H54 (cell line): ENCODE measurements at places on chromosomes 4 and X.

GRCh38 chr4:73272816-73273215 is 14.2 kb upstream of the ANKRD17 start:
- DNase-seq = no peak

- DNase-seq = no peak
These were observed 922.1 kb upstream of the SLIT2 start for GRCh38 chr4:19329631-19330030.

GRCh38 chr4:129233691-129234090 is 137.7 kb downstream of the C4orf33 start:
- no peak for DNase-seq

GRCh38 chr4:60313611-60314178 is 886.4 kb upstream of the ADGRL3 start:
- no peak for DNase-seq

GRCh38 chrX:635428-636090 is 5.0 kb downstream of the SHOX start:
- no peak for DNase-seq

DNA sequence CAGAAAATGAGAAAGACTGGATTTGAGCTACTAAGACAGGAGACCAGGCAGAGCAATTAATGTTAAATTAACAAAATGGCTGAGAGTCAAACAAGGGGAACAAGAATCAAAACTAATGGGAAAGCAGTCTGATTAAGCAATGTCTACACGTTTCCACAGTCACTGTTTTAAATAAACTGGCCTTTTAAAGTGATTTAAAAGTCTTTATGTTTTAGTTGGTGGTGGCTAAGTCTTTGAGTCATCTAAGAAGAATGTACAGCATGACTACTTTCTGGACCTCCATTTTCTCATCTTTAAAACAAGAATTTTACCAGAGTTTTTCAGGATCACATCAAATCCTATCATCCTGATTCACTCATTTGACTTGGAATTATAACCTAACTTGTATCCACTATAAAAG is 233.8 kb downstream of the ENOX2 start:
- DNase-seq = peak; percentile 2

DNA sequence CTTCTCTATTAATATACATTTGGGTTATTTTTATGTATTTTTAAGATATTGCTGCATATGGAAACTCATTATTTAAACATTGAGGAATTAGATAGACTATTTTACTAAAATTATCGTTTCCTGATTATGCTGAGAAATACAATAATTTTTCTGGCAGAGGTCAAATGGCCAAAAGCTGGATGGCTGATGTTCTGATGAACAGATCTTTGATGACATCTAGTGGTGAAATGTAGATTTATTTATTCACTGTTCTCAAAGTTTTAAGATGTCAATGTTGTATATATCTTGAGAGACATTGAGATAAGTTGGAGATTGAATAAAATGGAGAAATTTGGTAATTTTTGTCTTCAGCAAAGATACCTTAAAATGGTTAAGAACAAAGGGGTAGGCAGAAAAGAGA is 96.2 kb downstream of the UGT8 start:
- no peak for DNase-seq

GRCh38 chrX:56975611-56976010 is 19.7 kb downstream of the SPIN3 start:
- DNase-seq = no peak

DNA sequence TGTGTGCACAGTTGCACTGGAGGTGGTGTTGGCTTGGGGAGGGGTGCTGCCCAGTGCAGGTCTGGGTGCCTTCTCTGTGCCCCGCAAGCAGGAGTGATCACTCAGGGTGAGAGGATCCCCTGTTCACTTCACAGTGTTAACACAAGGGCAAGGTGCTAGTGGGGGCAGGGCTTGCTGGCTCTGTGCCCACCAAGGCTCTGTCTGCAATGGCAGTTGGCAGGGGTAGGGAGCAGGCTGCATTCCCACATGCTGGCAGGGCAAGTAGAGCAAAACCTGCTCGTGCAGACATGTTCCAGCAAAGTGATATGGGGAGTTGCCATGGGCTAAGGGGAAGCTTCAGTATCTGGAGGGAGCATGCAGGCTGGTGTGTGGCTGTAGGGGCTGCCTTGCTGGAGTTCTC is 428.0 kb downstream of the ZNF674 start:
- DNase-seq = no peak

- DNase-seq = no peak
These were observed 13.5 kb upstream of the GBA3 start for GRCh38 chr4:22678940-22679854.

DNA sequence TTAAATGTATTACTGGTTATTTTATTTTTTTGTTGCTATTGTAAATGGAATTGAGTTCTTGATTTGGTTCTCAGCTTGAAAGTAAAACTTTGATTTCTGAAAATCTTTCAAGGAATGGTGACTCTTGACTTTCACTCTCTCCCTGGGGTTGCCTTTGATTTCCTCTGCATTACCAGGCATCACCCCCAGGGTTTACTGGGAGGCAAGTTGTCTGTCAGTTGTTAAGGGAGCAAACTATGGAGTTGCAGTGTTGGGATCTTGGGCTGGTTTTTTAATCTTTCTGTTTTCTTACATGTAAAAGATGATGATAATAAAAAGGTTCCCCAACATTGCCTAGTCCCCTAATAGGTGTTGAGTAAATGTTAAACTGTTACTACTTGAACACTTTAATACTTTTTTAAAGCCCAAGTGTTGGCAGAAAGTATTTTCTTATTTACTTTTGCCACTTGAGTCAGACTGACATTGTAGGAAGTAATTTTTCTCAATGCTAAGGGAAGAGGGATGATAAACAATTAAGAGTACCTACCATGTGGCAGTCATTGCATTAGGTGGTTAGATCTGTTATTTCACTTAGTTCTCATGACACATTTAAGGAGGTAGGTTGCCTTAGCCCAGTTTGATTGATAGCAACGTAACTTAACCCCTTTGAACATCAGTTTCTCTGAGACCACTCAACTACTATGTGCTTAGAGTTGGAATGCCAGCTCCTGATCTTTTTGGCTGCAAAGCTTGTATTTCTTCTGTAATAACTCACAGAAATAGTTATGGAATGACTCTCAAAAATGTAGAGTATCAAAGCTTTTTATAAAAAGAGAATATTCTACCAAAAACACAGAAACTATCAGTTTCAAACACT is 67.1 kb downstream of the DCLK2 start:
- DNase-seq = no peak

GRCh38 chr4:155675709-155676429 is 9.2 kb downstream of the GUCY1A1 start:
- DNase-seq = no peak

DNA sequence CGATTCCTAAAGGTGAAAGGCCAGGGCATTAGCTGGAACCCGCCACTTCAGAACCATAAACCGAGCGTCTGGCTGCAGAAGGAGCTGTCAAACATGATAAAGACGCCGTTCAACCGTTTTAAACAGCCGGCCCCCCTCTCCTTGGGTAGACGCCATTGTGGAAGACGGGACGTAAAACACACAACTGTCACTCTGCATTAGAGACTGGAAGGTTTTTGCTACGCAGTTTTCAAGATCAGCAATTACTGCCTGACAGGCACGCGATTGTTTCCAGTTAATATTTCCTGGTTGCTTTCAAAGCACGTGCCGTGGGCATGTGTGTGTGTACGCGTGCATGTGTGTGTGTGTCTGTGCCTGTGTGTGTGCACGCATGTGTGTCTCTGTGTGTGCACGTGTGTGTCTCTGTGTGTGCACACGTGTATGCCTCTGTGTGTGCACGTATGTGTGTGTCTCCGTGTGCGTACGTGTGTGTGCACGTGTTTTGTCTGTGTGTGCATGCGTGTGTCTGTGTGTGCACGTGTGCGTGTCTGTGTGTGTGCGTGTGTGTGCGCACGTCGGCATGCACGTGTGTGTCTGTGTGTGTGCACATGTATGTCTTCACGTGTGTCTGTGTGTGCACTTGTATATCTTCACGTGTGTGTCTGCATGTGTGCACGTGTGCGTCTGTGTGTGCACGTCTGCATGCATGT is 48.8 kb downstream of the SHOX start:
- DNase-seq = no peak

DNA sequence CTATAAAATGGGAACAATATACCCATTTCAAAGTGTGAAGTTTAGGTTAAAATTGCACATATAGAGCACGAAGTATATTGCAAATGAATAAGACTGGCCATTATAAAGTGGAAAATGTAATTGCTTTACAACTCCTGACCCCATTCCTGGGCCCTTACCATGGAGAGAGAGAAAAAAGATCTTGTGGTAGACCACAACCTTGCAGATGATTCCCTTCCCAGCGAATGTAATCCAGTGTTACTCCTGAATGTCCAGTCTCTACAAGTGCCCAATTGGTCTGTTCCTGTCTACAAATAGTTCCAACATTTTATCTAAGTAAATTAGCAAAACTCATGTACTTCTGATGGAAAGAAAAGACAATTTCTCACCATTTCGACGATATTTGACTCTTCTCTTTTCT is 184.1 kb upstream of the LNX1 start:
- no peak for DNase-seq

DNA sequence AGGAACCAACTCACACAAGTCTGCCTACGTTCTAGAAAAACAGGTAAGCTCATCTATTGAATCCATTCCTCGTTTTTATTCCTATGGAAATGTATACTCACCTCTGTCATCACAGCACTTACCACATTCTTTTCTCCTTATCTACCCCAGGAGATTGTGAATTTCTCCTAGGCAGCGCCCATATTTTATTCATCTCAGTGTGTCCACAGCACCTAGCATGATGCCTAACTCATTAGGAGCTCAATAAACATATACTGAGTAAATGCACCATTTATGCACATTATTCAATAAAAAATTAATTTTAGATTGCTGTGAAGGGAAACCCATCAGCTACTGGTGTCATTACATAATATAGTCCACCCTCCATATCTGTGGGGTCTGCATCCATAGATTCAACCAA is 106.2 kb upstream of the MBNL3 start:
- no peak for DNase-seq

DNA sequence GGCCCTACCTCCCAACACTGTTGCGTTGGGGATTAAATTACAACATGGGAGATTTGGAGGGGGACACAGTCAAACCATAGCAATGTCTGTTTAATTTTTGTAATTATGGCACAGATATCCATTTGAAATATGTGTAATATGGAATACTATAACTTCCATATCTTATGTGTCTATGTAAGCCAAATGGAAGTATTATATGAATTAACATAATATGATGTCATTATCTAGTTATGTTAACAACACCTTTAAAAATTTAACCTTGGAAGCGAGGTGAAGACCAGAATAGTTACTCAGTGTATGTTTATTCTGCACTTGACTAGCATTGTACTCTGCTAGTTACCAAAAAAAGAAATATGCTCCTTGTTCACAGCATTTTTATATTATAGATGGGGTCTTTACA is 4.3 kb downstream of the SMARCA5 start:
- DNase-seq = no peak

DNA sequence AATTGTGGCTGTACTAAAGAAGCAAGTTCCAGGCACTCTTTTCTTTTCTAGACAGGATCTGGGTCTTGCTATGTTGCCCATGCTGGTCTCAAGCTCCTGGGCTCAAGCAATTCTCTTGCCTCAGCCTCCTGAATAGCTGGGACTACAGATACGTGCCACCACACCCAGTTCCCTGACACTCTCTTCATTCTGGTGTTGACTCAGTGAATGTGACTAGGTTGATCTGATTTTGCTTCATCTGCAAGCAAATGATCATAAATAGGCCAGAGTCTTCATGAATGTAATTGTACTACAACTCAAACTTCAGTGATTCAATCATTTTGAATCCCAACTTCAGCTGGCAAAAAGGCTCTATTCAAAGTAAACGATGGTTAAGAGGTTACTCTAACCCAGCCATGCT is 78.5 kb downstream of the APBB2 start:
- DNase-seq = no peak

GRCh38 chr4:5383191-5383980 is 325.0 kb downstream of the EVC2 start:
- no peak for DNase-seq

DNA sequence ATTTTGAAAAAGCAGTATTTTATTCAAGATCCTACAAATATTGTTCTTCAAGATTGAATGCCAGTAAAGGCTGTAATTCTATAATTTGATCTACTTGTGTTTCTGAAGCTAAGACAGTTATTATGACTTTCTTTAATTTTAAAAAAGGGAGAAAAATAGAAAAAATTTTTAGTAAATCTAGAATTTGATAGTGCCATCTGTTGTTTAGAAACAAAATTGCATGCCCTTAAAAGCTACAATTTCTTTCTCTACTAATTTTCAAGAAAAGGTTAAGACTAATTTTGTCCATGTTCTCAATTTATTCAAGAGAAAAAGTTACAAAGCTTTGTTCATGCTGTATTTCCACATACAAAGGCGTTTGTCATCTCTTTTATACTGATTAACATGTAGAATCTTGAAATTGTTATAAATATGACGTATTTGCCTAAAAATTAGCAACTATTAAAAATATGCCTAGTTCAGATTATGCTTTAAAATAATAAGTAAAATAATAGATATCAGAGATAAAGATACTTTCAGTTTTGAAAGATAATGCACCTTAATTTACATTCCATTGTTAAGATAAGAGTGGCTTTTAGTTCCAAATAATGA is 25.6 kb upstream of the MMRN1 start:
- DNase-seq = no peak

GRCh38 chr4:134313591-134313990 is 112.0 kb upstream of the PABPC4L start:
- DNase-seq = no peak

GRCh38 chrX:14676431-14676830 is 147.1 kb downstream of the GLRA2 start:
- no peak for DNase-seq

GRCh38 chr4:61507091-61507490 is 307.0 kb downstream of the ADGRL3 start:
- DNase-seq = no peak

- no peak for DNase-seq
These were observed 22.9 kb upstream of the COX7B2 start for GRCh38 chr4:46931981-46932380.

GRCh38 chr4:107552306-107552705 is 167.7 kb downstream of the PAPSS1 start:
- no peak for DNase-seq

- DNase-seq = no peak
These were observed 552 bp downstream of the IKBKG start for GRCh38 chrX:154548028-154548316.

GRCh38 chr4:119697887-119698393 is 69.3 kb upstream of the PDE5A start:
- DNase-seq = no peak

DNA sequence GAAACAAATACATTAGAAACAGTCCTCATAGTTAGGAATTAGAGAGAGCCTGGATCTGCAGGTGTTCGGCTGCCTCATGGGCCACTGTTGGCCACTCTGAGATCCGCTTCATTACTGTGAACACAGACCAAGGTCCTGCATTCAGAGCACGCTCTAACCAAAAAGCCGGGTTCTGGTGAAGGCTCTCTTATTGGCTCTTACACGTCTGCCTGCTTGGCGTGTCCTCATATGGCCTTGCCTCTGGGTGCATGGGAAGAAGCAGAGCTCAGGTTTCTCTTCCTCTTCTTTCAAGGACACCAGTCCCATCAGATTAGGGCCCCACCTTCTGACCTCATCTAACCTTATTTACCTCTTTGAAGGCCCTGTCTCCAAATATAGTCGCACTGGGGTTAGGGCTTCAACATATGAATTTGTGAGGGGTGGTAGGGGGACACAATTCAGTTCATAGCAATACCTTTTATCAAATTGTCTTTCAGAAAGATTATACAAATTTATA is 37.1 kb upstream of the ELF2 start:
- no peak for DNase-seq
